Effector CD8-positive, alpha-beta T cell (primary cell): ENCODE measurements at places on chromosomes 7 and 10.

GRCh38 chr7:94594882-94595281 is 61.1 kb downstream of the SGCE start:
- no peak for DNase-seq

GRCh38 chr10:77800320-77800719 is 126.2 kb downstream of the DLG5 start:
- DNase-seq = no peak

DNA sequence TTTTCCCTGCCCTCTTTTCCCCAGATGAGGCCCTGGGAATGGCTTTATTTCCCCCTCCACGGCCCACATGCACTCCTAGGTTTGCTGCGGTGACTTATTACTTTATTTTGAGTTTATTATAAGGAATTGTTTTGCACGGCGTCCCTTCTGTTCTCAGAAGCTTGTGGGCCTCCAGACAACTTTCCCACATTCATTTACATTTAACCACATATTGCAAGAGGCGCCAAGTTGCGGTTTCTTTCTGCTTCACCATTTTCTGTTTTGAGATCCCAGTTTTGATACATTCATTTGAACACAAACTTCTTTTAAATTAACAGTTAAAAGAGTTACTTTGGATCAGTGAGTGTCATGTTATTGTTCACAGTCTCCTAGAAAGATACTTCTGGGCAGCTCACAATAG is 532.5 kb upstream of the MGMT start:
- DNase-seq = no peak

DNA sequence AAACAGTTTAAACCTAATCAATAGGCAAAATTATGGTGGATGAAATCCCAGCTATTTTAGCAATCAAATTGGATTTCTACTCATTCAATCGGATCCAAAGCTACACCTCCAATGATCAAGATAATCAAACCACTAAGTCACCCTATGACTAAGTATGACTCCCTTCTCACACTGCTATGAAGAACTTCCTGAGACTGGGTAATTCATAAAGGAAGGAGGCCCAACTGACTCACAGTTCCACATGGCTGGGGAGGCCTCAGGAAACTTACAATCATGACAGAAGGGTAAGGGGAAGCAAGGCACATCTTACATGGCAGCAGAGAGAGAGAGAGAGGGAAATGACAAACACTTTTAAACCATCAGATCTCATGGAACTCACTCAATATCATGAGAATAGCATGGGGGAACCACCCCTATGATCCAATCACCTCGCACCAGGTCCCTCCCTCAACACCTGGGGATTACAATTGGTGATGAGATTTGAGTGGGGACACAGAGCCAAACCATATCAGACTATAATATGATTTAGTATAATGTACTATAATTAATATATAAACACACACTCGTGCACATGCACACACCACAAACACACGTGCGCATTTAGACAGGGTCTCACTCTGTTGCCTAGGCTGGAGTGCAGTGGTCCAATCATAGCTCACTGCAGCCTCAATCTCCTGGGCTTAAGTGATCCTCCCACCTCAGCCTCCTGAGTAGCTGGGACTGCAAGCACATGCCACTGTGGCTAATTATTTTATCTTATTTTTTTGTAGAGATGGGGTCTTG is 213.6 kb upstream of the FOXK1 start:
- no peak for DNase-seq

GRCh38 chr7:148699782-148700629 is 1.3 kb downstream of the CUL1 start:
- no peak for DNase-seq

- no peak for DNase-seq
Measured at GRCh38 chr7:4729266-4729665, 46.2 kb upstream of the AP5Z1 start.

DNA sequence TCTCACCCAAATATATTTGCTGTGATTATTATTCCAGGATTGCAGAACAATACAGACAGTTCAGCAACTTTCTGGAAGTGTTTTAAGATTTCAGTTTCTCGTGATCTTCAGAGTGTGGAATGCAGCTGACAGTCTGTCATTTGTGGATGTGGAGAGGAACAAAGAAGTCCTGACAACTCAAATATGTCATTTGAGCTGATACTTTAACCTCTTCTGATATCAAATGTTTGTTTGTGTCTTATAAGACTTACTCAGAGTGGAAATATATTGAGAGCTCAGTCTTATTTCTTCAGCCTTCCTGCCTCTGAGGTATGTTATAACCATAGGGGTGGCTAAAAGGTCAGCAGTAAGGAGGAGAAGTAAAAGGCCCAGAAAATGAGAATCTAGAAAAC is 96.4 kb downstream of the OSBPL3 start:
- no peak for DNase-seq
